ENCODE measurements at places on chromosomes 3 and 15.

DNA sequence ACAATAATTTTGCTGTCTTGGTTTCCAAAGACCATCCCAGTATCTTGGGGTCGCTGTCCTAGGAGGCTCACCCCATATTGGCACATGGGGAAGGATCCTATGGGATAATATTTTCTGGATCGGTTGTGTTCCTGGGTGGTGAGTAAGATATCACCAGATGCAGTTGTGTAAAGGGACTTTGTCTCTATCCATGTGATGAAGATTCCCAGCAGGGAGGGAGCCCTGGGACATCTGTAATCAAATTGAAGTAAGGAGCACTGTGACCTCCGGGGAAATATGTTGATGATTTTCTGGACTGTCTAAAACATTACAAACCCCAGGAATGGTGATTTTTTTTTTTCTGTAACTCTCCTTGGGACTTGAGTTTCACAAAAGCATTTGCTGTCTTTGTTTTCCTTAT, 36.2 kb upstream of the LRTM1 start:
- H3K27ac ChIP-seq, result no peak overlapping the region
- H3K36me3 ChIP-seq, result no peaks in the 10 kb centered on the region
- DNase-seq, result no peak
- no peak overlapping the region for H3K4me3 ChIP-seq
- no peaks in the 10 kb centered on the region for H3K4me1 ChIP-seq

GRCh38 chr3:31029706-31030105, 135.2 kb upstream of the GADL1 start:
- no peak overlapping the region for H3K4me3 ChIP-seq
- H3K4me1 ChIP-seq, result no peaks in the 10 kb centered on the region
- no peaks in the 10 kb centered on the region for H3K36me3 ChIP-seq
- H3K27ac ChIP-seq, result no peak overlapping the region

GRCh38 chr3:72536206-72536877, 311.9 kb downstream of the SHQ1 start:
- no peak for DNase-seq
- H3K4me3 ChIP-seq, result no peak overlapping the region
- no peaks in the 10 kb centered on the region for H3K4me1 ChIP-seq
- no peak overlapping the region for H3K27ac ChIP-seq
- H3K36me3 ChIP-seq, result no peaks in the 10 kb centered on the region
- H3K27me3 ChIP-seq, result no peaks in the 10 kb centered on the region

GRCh38 chr3:156291272-156292123, 171.1 kb downstream of the KCNAB1 start:
- H3K36me3 ChIP-seq, result no peaks in the 10 kb centered on the region
- peaks cover 39% of the 10 kb centered on the region for H3K27me3 ChIP-seq
- peak overlapping the region; percentile 53 for H3K4me3 ChIP-seq
- H3K27ac ChIP-seq, result no peak overlapping the region

DNA sequence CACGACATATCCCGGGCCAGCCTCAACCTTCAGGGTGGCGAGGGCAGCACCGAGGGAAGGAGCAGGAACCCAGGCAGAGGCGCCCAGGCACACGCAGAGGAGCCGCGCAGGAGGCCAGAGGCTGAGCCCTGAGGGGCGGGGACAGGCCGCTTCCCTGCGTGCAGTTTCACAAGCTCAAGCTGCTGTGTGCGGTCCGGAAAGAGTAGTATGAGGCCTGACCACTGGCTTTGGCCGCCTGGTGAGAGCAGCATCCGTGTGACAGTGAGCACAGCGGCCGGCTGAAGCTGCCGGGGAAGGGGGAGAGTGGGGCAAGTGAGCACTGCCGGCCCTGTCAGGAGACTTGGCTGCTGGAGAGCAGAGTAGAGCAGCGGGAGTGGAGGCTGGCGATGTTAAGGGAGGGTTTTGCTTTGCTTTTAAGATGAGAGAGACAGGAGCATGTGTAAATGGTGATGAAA, 8.7 kb downstream of the ZDHHC19 start:
- peaks cover 3% of the 10 kb centered on the region for H3K4me1 ChIP-seq
- no peak overlapping the region for H3K27ac ChIP-seq
- no peak overlapping the region for H3K4me3 ChIP-seq
- H3K27me3 ChIP-seq, result peaks cover 6% of the 10 kb centered on the region
- DNase-seq, result peak; percentile 40

DNA sequence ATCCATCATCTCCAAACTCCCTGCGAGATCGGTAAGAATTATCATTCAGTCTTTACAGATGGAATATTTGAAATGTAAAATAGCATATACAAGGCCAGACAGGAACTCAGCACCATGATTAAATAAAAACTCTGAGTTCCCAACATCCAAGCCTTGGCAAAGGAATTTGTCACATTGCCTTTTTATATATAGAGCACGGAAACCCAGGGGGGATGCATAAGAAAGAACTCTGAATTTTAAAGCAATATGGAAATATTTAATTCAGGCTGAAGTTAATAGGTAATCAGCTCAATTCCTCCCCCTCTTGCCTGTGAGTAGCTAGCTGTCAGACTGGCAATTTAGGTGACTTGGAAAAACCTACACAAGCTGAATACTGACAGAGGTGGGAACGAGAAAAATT, 217.9 kb upstream of the KCNMB2 start:
- peaks cover 35% of the 10 kb centered on the region for H3K4me1 ChIP-seq
- H3K4me3 ChIP-seq, result no peak overlapping the region
- no peaks in the 10 kb centered on the region for H3K27me3 ChIP-seq
- DNase-seq, result no peak
- no peaks in the 10 kb centered on the region for H3K36me3 ChIP-seq

- H3K4me3 ChIP-seq, result no peak overlapping the region
- H3K27ac ChIP-seq, result no peak overlapping the region
- no peaks in the 10 kb centered on the region for H3K27me3 ChIP-seq
- H3K4me1 ChIP-seq, result no peaks in the 10 kb centered on the region
- no peak for DNase-seq
These were observed 83.3 kb downstream of the ZNF621 start for GRCh38 chr3:40608091-40608490.

GRCh38 chr3:99576904-99577559, 61.4 kb upstream of the COL8A1 start:
- H3K4me3 ChIP-seq, result no peak overlapping the region
- no peaks in the 10 kb centered on the region for H3K27me3 ChIP-seq
- H3K36me3 ChIP-seq, result no peaks in the 10 kb centered on the region
- H3K27ac ChIP-seq, result no peak overlapping the region
- DNase-seq, result no peak
- no peaks in the 10 kb centered on the region for H3K4me1 ChIP-seq

GRCh38 chr3:197149528-197149927, 119.9 kb upstream of the MELTF start:
- H3K27me3 ChIP-seq, result no peaks in the 10 kb centered on the region
- H3K4me3 ChIP-seq, result no peak overlapping the region
- H3K27ac ChIP-seq, result no peak overlapping the region
- H3K36me3 ChIP-seq, result no peaks in the 10 kb centered on the region
- no peak for DNase-seq

DNA sequence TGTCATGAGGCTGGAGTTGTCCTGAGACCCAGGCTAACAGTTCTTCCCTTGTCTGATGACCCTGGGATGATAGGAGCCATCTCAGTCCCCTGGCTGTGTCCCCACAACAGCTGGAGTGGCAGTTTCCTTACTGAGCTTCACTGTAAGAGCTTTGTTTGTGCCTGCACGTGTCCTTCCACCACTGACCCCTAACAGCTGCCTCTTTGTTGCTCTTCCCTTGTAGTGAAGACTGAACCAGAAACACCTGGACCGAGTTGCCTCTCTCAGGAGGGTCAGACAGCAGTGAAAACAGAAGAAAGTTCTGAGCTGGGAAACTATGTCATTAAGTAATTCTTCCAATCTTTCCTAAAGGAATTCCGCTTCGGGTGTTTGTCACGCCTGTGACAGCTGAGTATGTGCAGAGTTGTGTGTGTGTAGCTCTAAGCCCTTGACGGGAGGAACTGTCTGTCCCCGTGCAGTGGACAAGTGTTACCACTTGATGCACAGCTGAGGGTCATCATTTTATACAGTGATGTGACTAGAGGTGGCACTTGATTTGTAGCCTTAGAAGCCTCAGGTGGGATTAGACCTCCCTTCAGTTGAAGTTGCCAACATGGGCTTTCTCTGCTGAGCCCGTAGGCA, 25.0 kb downstream of the MAP6D1 start:
- no peak overlapping the region for H3K27ac ChIP-seq
- peaks cover 81% of the 10 kb centered on the region for H3K36me3 ChIP-seq
- no peak overlapping the region for H3K4me3 ChIP-seq
- peaks cover 9% of the 10 kb centered on the region for H3K4me1 ChIP-seq
- no peaks in the 10 kb centered on the region for H3K27me3 ChIP-seq

- no peak overlapping the region for H3K4me3 ChIP-seq
- DNase-seq, result no peak
- H3K4me1 ChIP-seq, result no peaks in the 10 kb centered on the region
- H3K27ac ChIP-seq, result no peak overlapping the region
These were observed 630.8 kb upstream of the GBE1 start for GRCh38 chr3:82392203-82392775.

GRCh38 chr3:159130108-159130507, 328.3 kb downstream of the MFSD1 start:
- H3K27ac ChIP-seq, result no peak overlapping the region
- no peaks in the 10 kb centered on the region for H3K4me1 ChIP-seq
- DNase-seq, result no peak
- H3K27me3 ChIP-seq, result no peaks in the 10 kb centered on the region

DNA sequence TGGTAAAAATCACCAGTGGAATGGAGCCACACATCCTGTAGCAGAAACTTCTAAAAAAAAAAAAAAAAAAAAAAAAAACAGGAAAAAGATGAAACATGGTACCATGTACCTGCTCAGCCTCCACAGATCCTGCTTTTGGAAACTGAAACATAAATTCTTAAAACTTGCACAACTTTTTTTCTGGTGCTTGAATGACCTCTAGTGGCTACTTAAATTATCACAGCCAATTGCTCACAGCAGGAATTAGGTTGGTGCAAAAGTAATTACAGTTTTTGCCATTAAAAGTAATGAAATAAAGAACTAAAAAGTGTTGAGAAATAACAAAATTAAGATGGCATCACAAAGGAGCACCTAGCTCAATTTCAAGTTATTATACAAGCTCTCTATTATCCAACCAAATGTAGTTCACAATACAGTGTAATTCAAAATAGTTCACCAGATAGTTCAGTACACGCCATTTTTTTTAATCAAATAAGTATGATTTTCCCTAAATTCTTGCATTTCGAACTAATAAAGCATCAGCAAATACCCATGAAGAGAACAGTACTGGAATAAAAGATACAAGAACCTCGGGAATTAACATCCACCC, 80.6 kb downstream of the ULK4 start:
- no peaks in the 10 kb centered on the region for H3K36me3 ChIP-seq
- H3K4me1 ChIP-seq, result no peaks in the 10 kb centered on the region
- H3K27me3 ChIP-seq, result no peaks in the 10 kb centered on the region
- DNase-seq, result peak; percentile 23
- H3K4me3 ChIP-seq, result no peak overlapping the region

DNA sequence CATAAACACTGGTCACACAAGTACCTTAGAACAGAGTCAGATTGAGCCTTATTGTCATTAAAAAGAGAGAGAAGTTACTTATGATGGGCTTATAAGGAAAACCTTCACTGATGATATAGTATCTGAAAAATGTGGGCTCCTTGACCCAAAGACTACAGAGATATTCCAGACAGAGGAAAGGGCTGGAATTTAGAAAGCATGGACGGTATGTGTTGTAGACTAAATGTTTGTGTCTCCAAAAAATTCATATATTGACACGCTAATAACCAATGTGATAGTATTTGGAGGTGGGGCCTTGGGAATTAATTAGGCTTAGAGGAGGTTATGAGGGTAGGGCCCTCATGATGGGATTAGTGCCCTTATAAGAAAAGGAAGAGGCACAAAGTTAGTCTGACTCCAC, 61.0 kb upstream of the DAZL start:
- H3K4me3 ChIP-seq, result no peak overlapping the region
- no peaks in the 10 kb centered on the region for H3K36me3 ChIP-seq
- no peaks in the 10 kb centered on the region for H3K27me3 ChIP-seq
- no peak overlapping the region for H3K27ac ChIP-seq
- H3K4me1 ChIP-seq, result no peaks in the 10 kb centered on the region
- DNase-seq, result no peak

DNA sequence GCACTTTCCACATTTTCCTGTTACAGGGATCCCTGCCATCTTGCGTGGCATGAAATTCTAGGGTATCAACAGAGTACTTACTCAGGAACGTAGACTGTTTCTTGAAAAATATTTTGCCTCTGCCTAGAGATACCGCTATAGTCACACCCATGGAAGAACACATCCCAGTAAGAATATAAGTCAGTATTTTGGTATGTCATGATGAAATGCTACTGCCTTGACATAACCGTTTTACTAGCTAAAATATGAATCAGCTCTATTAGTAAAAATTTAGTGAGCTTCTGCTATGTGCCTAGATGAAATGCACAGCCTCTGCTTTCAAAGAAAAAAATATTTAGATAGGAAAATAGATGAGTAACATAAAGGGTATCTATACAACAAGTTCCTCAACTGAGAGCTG, 276.4 kb downstream of the TBC1D5 start:
- H3K27ac ChIP-seq, result no peak overlapping the region
- H3K4me3 ChIP-seq, result no peak overlapping the region
- H3K4me1 ChIP-seq, result no peaks in the 10 kb centered on the region

All from heart right ventricle (tissue), 16 donors.